ENCODE measurements at places on chromosomes 3 and 15.

DNA sequence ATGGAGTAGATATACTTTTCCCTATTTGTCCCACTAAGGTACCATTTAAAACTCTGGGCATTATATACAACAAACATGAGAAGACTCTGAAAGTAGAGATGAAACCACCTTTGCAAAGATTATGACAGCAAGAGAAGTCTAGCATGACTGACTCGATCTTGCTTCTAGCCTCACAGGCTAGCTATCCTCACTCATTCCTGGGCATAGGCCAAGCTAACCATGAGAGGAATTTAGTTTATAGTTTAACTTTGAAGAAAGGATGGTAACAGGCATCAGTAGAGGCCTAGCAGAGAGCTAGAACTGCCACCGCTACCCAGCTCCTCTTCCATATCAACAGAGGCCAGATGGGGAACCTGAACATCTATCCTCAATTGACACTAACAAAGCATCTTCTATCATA, 63.5 kb upstream of the FSIP1 start:
- DNase-seq: no peak

DNA sequence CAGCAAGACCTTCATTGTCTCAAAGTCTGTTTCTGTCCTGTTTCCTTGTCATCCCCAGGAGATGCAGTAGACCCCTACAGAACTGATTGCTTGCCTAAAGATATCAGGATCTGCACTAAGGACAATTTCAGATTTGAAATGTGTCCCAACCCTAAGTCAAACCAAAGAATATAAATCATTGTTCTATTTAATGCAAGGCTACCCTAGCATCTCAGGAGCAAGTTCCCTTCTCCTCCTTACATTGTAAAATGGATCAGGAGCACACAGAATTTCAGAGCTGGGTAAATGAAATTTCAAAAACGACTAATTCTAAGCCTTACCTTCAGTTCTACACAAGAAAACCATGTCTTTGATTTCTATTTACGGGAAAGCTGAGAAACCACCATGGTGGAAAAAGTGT, 360.9 kb upstream of the KCNH8 start:
- no peak for DNase-seq

DNA sequence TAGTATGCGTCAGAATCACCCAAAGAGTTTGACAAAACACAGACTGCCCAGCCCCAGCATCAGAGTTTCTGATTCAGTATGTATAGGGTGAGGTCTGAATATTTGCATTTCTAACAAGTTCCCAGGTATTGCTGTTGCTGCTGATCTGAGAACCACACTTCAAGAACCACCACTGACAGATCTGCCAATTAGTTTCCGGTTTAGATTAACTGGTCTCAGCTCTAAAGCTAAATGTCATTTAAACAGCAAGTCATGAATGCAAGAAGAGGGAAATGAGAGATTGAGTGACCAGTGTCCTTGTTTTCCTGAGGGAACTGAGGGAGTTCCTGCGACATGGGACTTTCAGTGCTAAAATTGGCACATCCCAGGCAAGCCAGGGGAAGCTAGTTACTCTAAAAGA, 305.0 kb downstream of the ZNF385D start:
- DNase-seq: no peak

DNA sequence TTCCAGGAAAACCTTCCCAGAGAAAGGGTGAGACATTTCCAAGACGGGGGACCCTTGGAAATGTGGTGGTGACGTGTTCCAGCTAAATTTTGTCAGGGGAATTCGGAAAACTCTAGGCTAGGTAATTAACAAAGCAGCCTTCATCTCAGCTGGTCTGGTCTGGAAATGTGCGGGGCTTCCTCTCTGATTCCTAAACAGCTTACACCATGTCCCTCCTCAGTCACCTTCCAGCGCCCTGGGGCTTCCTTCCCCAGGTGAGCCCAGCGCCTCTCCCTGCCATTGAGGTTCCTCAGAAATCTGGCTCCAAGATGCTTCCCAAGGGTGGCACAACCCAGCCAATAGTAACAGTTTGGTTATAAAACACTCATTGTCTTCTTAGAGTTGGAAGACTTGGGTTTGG, 571 bp downstream of the ACAD9 start:
- DNase-seq: peak; percentile 17

GRCh38 chr3:121786485-121786884, 36.9 kb upstream of the GOLGB1 start:
- no peak for DNase-seq

GRCh38 chr3:156633335-156633734, 41.1 kb upstream of the TIPARP start:
- no peak for DNase-seq

GRCh38 chr3:194487289-194488054, 670 bp upstream of the ATP13A3 start:
- peak; percentile 26 for DNase-seq

DNA sequence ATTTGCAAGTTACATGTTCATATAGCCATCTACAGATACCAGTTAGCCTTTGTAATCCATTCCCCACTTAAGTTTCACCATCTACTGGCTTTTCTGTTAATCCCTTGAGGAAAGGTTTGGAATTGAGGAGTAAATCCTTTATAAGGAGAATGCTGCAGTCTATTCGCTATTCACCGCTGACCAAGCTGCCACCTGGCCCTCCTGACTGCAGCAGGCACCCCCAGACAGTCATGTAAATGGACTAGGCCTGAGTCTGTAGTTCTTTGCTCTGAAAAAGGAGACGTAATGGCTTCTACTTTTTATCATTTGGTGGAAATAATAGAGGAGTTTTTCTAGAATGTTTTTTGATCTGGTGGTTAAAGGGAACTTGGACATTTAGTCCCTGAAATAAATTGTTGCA, 3.2 kb downstream of the HIGD2B start:
- no peak for DNase-seq

- no peak for DNase-seq
Measured at GRCh38 chr3:61562042-61562720, 810 bp downstream of the PTPRG start.

DNA sequence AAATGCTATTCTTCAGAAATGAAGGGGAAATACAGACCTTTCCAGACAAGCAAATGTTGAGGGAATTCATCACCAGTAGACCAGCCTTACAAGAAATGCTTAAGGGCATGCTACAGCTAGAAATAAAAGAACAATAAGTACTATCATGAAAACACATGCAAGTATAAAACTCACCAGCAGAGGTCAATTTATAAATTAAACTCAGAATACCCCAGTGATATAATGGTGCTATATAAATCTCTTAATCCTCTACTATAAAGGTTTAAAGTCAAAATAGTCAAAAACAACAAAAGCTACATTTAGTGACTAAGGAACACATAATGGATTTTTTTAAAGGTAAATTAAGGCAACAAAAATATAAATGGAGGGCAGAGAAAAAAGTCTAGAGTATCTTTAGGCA, 142.5 kb downstream of the CPNE4 start:
- DNase-seq: no peak
